Islet precursor cell (in vitro differentiated cells): ENCODE measurements at places on chromosomes 4 and X.
A peak's percentile ranks its signal among the peaks of the same experiment; 100 is the strongest.

- DNase-seq = no peak
Observed at GRCh38 chrX:107850422-107850765, 24.7 kb downstream of the MID2 start.

- DNase-seq = no peak
Observed at GRCh38 chr4:3136454-3136853, 62.0 kb downstream of the HTT start.

DNA sequence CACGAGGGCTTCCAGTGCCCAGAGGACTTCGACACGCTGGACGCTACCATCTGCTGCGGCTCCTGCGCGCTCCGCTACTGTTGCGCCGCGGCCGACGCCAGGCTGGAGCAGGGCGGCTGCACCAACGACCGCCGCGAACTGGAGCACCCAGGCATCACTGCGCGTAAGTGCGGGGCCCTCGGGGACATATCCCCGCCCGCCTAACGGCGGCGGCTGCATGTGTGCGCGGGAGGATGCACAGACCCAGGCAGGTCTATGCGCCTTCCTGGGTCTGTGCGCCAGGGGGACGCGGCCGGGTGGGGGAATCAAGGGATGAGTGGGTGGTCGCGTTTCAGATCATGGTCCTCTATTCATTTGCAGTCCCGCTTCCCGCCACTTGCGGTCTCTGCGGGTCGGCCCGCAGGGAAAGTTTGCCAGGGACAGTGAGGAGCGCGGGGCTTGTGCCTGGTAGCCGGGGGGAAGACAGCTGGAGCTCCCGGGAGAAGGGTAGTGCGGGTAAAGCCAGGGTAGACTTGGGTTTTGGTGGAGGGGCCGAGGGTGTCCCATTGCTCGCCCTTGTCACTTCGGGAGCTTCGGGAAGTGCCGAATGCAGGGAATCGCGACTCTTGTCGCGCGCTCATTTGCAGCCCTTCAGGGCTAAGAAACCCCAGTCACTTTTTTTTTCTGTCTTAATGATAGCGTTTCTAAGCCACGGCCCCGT is 1.0 kb downstream of the SHISA3 start:
- DNase-seq = peak; percentile 66

DNA sequence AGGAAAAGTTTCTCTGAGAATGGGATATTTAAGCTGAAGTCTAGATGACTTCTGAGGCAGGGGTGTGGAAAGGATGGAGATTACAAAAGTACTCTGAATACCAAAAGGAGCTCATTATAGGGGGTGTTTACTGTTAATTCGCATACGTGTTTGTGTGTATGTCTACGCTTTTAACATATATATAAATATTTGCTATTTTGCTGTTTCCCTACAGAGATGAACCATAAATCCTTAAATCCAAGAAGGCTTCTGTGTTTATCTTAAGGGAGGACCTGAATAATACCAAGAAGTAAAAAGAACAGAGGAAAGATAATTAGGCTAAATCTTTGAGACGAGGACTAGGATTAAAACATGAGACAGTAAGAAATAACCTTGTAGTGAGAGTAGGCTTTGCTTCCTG is 166.0 kb downstream of the ARAP2 start:
- DNase-seq = no peak

DNA sequence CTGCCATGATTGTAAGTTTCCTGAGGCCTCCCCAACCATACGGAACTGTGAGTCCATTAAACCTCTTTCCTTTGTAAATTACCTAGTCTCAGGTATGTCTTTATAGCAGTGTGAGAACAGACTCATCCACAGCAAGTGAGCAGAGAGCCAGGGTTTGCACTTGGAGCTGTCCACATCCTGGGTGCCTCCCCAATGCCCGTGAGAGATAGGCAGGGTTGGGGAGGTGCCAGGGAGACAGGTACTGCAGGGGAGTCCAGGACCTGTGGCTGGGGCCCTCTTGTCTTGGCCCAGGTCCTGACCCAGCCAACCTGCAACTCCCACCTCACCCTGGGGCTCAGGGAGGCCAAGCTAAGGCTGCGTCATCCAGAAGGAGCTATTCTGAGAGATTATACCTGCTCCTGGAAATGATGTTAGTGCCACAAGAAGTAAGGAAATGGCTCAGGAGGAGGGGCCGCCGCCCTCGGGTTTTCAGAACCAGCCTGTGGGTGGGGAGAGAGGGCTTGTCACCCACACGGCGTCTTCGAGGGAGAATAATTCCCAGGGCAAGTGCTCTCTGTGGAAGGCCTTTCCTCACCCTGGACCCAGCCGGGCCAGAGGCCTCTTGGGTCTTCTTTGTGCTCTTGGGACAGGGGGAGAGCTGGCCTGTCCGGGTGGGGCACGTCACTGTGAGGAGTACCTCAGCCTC is 66.5 kb downstream of the ADRA2C start:
- DNase-seq = no peak

DNA sequence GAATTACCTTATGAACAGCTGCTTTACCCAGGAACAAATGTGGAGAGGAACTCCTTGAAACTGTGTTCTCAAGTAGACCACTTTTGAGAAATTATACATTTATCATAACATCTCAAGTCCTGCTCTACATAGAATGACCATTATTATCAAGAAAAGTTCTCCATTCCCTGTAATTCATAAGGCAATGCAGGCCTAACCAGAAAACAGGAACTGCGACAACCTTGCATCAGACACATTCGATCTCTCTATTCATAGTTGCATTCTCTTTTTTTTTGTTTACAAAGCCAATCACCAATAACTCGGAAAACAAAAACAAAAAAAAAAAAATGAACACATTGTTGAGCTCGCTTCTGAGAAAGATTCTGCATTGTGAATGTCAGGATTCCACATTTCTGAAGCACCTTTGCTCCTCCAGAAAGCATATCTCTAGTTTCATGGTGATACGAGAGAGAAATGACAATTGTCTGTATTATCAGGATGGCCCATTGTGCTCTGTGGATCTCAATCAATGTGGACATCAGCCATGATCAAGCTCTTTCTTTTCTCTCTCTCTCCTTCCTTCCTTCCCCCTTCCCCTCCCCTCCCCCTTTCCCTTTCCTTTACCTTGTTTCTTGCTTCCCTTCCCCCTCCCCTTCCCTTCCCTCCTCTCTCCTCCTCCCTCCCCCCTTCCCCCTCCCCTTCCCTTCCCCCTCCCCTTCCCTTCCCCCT is 32.4 kb upstream of the CD99 start:
- DNase-seq = no peak

DNA sequence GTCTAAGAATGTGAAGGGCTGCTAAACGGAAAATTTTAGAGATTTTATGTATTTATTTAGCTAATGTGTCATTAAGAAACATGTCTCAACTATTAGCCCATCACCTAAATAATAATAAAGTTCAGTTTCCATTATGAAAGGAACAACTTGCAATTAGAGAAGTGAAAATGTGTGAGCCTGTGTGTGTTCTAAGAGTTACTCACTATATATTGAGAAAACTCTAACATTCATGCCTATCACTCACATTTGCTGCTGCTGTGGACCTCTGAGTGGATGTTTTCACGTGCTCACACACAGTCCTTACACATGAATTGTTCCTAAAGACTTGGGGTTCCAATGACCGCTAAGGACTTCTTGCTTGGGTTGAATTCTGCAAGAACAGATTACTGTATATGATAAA is 364.0 kb downstream of the TMA16 start:
- DNase-seq = no peak

- DNase-seq = no peak
Observed at GRCh38 chr4:2781911-2782310, 11.0 kb upstream of the SH3BP2 start.

- no peak for DNase-seq
Observed at GRCh38 chr4:137360761-137361160, 171.5 kb downstream of the PCDH18 start.

DNA sequence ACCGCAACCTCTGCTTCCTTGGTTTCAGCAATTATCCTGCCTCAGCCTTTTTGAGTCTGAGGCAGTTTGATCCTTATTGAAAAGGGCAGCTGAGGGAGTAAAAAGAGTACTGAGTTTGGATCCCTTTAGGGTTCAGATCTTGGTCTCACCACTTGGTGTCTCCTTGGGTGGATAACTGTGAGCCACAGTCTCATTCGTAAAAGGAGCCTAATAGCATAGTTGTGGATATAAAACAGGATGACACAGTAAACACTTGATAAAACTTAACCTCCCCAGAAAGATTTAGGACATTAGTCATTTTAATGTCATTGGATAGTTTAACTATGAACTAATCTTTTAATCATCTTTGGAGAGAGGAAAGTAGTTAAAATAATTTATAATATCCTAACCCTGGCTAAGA is 173.0 kb downstream of the ANK2 start:
- DNase-seq = no peak

DNA sequence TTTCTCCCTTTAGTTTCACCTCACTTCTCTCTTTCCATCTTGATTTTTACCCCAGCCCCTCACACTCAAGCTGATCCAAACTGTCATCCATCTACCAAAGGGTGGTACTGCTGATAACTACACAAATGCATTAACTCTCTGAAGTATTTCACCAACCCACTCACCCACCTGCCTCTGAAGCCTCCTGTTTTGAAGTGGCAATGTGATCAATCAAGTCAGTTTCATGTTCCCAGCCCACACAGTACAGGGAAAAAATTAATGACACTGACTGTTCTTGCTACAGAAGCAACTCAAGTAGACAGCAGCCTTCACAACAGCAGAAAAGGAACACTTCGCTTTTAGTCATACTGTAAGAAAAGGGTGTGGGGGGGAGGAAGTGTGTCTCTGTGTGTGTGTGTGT is 183.0 kb upstream of the NOCT start:
- DNase-seq = no peak

DNA sequence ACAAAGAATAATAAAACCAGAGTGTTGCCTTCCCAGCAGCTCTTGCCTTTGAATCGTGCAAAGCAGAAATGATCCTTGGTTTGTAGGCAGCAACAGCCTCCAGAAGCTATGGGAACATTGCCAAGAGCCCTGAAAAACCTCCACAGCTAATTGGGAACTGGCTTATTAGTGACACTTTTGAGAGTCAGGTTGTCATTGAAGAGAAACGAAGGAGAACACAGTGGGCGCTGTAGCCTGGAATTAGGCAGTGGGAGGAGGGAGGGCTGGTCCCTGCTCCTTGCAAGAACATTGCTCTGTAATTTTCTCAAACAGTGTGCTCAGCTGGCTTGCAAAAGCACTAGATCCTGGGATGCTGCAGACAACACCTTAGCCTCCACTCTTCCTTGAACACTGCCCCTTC is 331.5 kb upstream of the EMCN start:
- no peak for DNase-seq

GRCh38 chr4:157143369-157143768 is 67.4 kb downstream of the GLRB start:
- DNase-seq = no peak

- no peak for DNase-seq
Observed at GRCh38 chr4:5424211-5424610, 284.1 kb downstream of the EVC2 start.

- DNase-seq = peak; percentile 78
Observed at GRCh38 chr4:111641813-111642579, 503.3 kb upstream of the FAM241A start.

- no peak for DNase-seq
Observed at GRCh38 chr4:129282293-129282692, 186.3 kb downstream of the C4orf33 start.

DNA sequence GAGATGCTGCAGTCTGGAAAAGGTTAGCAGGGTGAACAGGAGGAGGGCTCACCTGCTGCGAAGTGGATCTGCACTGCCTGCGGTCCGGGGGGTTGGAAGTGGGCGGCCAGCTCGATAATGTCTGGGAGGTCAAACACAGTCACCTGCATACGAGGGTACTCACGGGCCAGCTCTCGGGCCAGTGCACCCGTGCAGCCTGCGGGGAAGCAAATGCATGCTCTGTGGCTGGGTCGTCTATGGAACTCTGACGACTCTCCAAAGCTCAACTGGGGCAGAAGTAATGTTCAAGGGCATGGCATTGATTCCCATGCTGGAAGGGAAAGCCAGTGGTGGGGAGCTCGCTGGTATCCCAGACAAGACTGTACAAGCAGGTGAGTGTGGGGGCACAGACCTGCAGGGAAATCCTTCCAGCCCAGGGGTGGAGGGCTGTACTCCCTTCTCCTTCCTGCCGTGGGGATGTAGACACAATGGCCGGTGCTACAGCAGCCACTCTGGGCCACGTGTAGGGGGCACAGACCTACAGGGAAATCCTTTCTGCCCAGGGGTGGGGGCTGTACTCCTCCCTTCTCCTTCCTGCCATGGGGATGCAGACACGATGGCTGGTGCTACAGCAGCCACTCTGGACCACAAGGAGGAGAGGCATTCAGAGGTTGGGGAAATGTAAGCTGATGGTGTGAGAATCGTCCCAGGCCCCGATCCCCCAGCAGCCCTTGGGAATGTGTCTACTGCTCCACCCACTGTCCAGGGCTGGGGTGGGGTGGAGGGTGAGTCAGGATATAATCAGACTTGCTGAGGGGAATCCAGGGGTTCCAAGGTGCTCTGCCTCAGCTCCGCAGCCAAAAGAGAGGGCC is 26.2 kb upstream of the SLC25A6 start:
- no peak for DNase-seq

DNA sequence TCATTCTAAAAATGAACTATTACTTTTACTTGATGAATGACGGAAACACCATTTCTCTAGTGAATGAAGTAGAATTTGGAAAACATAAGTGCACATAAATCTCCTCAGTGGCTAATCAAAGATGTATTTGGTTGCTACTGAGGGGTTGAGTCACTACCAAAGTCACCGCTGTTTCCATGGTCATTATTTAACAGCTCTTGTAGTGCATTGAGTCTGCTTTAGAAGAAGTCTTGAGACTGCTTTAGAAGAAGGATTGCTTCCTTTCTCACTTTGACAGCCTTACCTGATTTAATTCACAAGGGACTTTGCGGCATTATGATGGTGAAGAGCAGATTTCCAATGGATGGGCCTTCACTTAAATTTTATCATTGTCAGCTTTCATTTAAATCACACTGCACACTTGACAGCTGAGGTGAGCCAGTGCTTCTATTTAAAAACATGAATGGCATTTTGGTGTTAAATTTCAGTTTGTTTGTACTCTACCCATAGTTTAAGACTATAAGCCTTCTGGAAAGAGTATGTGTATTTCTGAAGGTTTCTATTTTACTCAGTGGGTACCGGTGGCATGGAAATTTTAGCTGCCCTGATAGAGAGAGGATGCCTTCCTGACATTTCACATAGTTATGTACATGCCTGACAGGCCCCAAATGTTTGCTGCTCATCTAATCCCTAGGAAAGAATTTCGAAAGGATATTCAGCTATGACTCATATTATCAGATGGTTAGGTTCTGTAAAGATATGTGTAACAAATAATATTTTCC is 9.5 kb downstream of the ASB5 start:
- DNase-seq = no peak

GRCh38 chrX:131828482-131828881 is 194.6 kb upstream of the STK26 start:
- no peak for DNase-seq

- no peak for DNase-seq
Observed at GRCh38 chr4:90543419-90544170, 416.4 kb downstream of the CCSER1 start.

DNA sequence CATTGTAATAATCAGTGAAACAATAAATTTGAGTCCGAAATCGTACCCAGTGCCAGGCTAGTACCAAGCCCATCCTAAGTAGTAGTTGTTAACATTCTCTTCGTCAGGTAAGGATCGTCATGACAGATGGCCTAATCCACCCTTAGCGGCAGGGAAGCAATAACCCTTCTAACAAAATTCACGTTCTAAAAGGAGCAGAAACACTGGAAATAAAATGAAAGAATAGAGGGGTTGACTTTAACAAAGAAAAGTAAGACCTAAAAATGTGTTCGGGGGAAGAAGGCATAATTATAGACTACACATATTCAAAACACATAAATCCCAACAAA is 142.7 kb downstream of the CPEB2 start:
- no peak for DNase-seq

- DNase-seq = no peak
Observed at GRCh38 chr4:79249881-79250503, 75.9 kb downstream of the NAA11 start.
